Gastrocnemius medialis (tissue), 4 donors: ENCODE measurements at places on chromosomes 13 and 19.

DNA sequence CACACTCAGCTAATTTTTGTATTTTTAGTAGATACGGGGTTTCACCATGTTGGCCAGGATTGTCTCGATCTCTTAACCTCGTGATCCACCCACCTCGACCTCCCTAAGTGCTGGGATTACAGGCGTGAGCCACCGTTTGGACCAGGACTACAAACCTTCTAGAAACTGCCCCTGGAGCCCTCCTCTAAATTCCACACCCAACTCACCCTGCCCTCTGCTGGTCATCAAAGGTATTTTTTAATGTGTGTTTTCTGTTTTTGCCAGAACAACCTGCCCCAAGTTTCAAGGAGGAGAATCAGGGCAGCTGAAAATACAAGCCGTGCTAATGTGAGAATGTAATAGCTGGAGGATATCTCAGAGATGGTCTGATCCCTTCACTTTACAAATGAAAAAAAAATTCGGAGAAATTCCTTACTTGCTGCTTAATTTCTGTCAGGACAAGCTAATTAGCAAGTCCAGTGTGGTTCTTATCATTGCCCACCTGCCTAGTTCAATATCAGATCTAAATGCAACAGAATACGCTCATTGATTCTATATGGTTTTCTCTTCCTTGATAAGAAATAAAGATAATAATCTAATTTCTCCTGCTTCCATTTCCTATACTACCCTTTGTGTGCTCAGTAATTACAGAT is 4.1 kb downstream of the ATP8A2 start:
- no peak overlapping the region for H3K4me3 ChIP-seq
- DNase-seq: no peak

DNA sequence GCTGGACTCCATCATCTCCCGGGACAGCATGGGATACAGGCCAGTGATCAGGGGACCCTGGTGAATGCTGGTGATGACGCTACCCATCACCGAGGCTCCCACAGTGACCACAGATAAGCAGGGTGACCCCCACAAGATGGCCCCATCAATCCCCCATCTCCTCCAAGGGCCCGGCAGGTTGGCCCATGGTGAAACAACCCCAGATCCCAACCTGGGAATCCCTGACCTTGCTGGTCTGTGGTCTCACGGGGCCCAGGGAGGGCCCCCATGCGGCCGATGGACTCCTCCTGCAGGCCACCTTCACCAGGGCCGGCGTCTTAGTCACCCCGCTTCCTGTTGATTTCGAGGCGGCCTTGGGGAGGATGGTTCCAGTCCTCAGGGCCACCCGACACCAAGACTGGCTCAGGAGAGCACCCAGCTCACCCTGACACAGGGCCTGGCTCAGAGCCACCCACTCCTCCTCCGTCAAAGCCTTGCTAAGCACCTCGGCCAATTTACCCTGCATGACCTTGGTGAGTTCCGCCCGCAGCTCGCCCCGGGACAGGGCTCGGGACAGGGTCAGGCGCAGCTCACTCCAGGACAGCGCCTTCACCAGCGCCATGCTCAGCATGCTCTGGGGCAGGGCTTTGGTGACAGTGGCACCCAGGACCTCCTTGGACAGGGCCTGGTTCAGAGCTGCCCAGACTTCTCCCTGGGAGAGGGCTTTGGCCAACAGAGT is 10.0 kb downstream of the IQCN start:
- H3K4me3 ChIP-seq: no peak overlapping the region
- H3K27me3 ChIP-seq: no peaks in the 10 kb centered on the region
- no peak for DNase-seq
- H3K4me1 ChIP-seq: no peaks in the 10 kb centered on the region
- no peaks in the 10 kb centered on the region for H3K36me3 ChIP-seq

DNA sequence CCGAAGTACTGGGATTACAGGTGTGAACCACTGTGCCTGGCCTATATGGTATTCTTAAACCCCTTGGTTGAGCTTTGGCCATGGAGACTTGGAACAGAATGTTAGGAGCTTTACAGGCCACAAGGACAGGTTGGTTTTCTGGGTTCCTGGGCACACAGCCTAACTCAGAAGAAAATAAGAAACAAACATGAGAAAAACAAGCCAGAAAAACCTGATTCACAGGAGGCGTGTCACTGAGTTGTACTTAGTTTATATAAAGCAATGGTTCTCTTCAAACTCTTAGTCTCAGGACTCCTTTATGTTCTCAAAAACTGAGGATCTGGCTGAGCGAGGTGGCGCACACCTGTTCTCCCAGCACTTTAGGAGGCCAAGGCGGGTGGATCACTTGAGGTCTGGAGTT is 125.1 kb upstream of the SPATA13 start:
- no peak overlapping the region for H3K27ac ChIP-seq
- H3K27me3 ChIP-seq: no peaks in the 10 kb centered on the region
- no peak for DNase-seq

DNA sequence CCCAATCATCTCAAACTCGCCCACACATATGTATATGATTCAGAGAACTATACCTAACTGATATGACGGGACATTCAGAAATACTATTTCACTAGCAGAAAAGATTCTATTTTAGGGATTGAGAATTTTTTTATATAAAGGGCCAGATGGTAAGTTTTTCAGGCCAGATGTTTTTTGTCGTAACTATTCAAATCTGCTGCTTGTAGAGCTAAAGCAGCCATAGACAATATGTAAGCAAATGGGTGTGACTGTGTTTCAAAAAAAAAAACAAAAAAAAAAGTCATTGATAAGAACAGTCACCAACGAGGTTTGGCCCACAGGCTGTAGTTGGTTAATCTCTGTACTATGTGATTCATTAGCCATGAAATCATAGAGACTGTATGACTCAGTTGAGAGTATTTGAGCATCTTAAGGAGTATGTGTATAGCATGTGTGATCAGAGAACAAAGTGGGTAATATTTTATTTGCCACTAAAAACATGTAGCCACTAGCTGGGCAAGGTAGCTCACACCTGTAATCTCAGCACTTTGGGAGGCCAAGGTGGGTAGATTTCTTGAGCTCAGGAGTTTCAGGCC is 2724.7 kb downstream of the PCDH9 start:
- no peaks in the 10 kb centered on the region for H3K4me1 ChIP-seq
- no peak overlapping the region for H3K4me3 ChIP-seq
- no peaks in the 10 kb centered on the region for H3K36me3 ChIP-seq
- DNase-seq: no peak
- no peaks in the 10 kb centered on the region for H3K27me3 ChIP-seq
- no peak overlapping the region for H3K27ac ChIP-seq

GRCh38 chr19:34503531-34504272 is 22.1 kb downstream of the WTIP start:
- H3K4me1 ChIP-seq: peaks cover 3% of the 10 kb centered on the region
- no peak for DNase-seq
- no peak overlapping the region for H3K4me3 ChIP-seq
- H3K36me3 ChIP-seq: no peaks in the 10 kb centered on the region
